Transverse colon (tissue), 4 donors: ENCODE measurements at places on chromosomes 6 and 20.

DNA sequence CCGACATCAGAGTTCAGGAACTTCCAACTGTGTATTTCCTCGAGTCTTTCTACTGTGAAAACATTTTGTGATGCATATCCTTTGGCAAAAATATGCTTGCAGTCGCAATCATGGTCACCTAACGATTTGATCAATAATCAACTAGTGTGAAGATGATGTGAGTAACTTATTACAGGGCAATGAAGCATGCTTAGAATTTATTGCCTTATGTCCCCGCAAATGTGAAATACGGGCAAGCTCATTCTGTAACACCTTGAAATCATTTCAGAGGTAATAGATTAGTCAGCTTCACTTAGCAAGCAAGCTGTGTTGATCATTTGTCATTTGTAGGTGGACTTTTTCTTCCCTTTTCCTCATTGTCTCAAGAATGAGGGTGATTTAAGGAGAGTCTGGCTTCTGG lies 67.9 kb upstream of the DOK5 start:
- no peak for DNase-seq

- DNase-seq: no peak
Measured at GRCh38 chr20:1086277-1087213, 31.9 kb upstream of the PSMF1 start.

GRCh38 chr6:4478098-4478497 lies 298.1 kb upstream of the CDYL start:
- DNase-seq: no peak

DNA sequence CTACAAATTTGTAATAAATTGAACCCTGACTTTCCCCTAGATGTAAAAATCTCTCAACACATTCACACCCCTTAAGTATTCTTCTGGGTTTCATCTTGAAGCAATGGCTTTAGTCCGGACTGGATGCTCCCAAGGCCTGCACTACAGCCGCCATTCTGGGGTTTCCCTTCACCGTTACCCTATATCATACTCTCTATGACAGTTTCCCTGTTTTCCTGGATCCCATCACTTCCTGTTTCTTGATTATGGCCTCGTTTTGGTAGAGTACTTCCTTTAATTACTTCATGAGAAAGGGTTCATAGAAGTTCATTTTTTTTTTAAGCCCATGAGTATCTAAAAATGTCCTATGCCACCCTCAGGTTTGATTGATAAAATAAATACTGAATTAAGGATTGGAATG lies 11.7 kb downstream of the FIG4 start:
- DNase-seq: no peak
